ENCODE measurements at places on chromosomes 16 and 17.

DNA sequence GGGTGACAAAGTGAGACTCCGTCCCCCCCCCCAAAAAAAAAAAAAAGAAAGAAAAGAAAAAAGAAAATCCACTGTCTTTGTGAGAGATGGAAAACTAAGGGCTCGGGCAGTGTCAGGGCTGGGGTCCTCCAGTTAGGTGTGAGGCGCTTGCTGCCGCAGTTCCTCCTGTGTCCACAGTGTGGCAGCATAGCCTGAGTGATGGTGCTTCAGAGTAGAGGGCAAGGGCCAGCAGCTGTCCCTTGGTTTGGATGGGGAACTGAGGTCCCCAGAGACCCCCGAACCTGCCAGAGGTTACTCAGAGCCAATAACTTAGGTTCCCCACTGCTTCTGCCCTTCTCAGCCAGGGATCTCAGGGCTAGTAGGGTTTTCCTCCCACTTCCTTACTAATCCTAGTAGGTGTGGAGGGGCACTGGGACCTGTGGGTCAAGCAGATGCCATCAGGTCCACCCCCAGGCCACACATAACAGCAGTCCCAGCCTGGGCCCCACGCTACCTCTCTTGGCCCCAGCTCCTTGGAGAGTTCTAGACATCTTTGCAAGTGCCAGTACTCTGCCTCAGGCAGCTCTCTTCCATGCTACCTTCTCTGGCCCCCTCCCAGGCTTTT is 7.9 kb upstream of the LLGL1 start:
- peak; percentile 71 for DNase-seq

- no peak for DNase-seq
Measured at GRCh38 chr17:17120294-17120693, 78.0 kb downstream of the MPRIP start.

DNA sequence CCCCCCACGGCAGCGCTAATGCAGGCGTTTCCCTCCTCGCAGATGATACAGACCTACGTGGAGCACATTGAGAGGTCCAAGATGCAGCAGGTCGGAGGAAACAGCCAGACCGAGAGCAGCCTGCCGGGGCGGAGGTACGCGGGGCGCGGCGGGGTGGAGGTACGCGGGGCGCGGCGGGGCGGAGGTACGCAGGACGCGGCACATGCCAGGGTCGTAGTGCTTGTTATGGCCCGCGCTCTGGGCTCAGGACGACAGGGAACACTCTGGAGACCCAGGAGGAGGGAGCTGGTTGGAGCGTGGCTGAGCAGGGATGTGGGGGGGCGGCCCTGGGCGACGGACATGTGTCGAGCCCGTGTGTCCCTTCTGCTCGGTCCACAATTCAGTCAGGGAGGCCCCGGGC is 23.4 kb downstream of the MAPK8IP3 start:
- no peak for DNase-seq

DNA sequence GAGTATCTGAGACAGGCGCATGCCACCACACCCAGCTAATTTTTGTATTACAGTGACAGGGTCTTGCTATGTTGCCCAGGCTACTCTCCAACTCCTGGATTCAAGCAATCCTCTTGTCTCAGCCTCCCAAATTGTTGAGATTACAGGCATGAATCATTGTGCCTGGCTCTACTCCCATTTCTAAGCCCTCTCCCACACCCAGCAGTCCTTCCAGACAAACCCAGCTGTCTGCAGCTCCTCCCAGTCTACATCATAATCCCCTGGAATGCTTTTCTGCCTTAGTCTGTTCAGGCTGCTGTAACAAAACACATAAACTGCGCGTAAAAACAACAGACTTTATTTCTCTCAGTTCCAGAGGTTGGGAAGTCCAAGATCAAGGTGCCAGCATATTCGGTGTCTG is 144.5 kb downstream of the GRIN2A start:
- no peak for DNase-seq

- DNase-seq = no peak
Measured at GRCh38 chr16:11793840-11794239, 3.2 kb downstream of the ZC3H7A start.

GRCh38 chr17:35142467-35142796 is 329 bp upstream of the NLE1 start:
- DNase-seq = no peak

GRCh38 chr16:12794486-12795387 is 8.9 kb downstream of the CPPED1 start:
- DNase-seq = no peak

GRCh38 chr17:4565209-4566141 is 5.1 kb upstream of the GGT6 start:
- peak; percentile 70 for DNase-seq

- no peak for DNase-seq
Measured at GRCh38 chr16:73060892-73061490, 13.1 kb upstream of the ZFHX3 start.

DNA sequence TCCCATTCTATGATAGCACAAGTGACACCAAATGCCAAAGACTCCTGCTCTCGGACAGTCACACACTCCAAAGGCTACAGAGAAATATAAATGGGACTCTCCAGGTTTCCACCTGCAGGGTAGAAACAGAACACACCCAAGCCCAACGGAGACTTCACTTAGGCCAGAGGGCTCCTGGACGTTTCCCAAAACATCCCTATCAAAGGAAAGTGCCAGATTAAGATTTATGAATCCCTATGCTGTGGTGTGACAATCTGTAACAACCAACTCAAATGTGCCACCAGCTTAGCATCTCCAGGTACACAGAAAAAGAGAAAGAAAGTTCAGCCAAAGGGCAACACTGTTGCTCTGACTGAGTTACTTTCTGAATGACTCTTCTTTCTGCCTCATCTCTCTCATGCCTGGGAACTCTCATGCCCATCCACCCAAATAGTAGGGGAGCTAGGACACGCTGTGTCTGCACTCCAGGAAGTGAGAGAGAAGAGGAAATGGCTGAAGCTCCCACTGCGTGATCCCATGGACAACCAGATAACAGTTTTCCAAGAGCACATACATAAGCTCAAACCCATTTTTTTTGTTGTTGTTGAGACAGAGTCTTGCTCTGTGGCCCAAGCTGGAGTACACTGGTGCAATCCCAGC is 49.7 kb downstream of the SMG6 start:
- no peak for DNase-seq
